Hindlimb muscle (tissue), 1 donor: ENCODE measurements at places on chromosomes 2 and 18.

- no peak for DNase-seq
Measured at GRCh38 chr2:11967946-11968465, 221.6 kb downstream of the LPIN1 start.

- DNase-seq, result no peak
Measured at GRCh38 chr18:68676913-68677312, 38.0 kb downstream of the TMX3 start.

DNA sequence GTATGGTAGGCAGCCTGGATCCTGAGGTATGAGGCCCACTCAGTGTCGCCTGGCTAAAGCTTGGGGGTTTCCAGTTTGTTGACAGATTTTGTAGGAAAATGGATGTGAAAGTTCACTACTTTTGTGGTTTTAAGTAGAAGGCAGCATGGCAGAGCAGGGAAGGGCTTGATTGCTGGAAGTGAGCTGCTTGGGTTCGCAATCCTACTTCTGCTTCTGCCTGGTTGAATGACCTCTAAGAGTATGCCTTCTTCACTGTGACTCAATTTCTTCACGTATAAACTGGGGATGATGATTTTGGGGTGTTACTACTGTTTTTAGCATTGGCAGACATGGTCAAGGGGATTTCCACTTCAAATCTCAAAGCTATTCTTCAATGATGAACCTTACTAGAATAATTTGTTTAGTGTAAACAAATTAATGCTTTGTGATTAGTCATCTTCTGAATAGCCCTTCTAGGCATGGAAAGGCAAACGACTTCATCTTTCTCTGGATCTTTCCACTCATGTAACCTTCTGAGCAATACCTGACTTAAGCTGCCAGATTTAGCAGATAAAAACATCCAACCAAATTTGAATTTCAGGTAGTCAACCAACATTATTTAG, 13.2 kb downstream of the BMP10 start:
- DNase-seq, result no peak

GRCh38 chr2:43221124-43221762, 5.2 kb downstream of the ZFP36L2 start:
- peak; percentile 75 for DNase-seq

DNA sequence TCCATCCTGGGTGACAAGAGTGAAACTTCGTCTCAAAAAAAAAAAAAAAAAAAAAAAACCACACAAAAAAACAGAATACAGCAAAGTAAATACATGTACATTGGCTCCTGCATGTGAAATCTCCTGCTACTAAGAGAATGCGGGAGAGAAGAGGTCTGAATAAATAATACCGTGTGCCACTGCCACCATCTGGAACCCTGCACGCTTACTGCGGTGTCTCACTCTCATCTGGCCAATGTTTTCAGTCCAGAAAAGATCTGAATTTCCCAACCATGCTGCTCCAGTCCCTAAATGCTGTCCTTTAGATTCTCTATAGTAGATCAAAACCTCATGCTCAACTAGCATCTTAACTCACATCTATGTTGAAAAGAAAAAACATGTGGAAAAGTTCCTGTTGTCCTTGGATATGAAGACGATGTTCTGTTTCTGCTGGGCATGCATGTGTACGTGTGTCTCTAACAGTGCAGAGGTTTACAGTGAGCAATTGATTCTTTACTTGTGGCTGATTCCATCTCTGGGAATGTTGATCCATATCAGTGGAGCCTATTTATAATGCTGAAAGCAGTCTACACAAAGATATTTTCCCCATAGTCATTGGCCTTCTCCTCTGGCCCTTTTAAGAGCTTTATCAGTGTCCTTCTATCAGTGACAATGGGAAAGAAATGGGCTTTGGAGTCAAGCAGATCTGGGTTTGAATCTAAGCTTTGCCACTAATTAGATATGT, 11.9 kb downstream of the STON1 start:
- no peak for DNase-seq
